ENCODE measurements at places on chromosomes 1 and 21. TPM values are rescaled to one million over a fixed set of nuclear protein-coding genes. Genes with fewer than 3 reads are reported as not detected.

PYHIN1 gene
- not detected for total RNA-seq

DNA sequence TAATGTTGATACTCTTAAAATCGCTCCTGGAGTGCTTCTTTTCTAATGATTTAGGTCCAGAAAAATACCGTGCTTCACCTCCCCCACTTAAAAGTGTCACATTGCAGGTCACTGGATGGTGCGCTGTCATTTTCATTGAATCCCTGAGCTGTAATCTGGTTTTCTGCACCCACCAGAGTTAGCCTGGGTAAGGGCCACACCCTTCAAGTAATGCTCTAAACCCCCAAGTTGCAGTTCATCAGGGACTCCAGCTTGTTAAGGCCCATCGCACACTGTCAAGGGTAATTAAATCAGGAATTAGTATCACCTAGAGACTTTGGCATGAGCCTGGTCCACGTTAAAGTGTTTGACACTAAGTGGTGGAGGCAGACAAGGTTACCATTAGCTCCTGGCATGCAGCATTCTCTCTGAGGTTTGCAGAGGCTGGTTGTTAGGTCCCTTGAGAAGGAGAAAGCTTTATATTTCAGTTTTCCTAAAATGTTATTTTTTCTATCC lies 34.0 kb downstream of the ASTN1 start:
- DNase-seq = no peak

DNA sequence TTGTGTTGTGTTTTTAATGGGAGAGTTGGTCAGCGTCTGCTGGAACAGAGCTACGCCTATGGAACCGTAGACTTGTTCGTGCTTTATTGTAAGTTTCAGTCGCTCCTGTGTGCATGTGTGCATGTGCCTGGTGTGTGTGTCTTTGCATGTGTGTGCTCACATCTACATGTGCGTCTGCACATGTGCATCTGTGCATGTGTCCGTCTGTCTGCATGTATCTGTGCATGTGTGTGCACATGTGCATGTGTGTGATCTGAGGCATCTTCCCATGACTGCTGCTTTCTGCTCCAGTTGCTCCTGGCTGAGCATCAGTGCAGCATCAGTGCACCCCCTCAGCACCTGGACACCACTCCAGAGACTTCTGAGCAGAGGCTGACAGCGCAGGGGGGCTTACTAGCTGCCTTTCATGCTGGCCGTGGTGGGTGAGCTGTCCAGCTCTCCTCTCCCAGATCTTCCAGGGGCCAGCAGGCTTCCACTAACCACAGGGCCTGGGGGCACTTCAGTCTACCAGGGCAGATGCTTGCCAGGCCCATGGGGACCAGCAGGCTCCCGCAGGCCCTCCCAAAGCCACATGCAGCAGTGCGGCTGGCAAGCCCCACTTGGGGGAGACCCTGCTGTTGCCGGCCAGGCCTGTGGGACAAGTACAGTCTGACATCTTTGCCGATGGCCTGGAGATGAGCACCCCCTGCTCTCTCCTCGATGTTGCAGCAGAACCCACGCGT lies 47.8 kb upstream of the PCBP3 start:
- no peak for DNase-seq

- DNase-seq = no peak
Measured at GRCh38 chr1:13799502-13800283, 99.7 kb downstream of the PRDM2 start.

TMEM54 gene
- 5.7 TPM for total RNA-seq

DNA sequence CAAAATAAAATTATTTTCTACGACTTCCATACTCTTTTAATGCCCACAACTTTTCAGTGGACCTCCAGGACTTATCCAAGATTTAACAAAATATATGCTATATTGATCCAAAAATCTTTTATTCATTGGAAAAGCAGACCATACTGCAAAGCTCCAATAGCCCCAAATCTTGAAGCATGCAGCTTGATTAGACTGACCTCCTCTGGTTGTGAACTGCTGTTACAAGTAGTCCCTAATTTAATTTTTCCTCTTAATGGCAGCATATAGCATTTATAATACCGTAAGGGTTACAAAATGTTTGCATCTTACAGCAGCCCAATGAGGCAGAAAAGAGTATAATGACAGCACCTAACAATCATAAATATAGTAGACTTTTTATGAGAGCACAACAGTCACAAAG lies 49.8 kb downstream of the TPR start:
- no peak for DNase-seq

DNA sequence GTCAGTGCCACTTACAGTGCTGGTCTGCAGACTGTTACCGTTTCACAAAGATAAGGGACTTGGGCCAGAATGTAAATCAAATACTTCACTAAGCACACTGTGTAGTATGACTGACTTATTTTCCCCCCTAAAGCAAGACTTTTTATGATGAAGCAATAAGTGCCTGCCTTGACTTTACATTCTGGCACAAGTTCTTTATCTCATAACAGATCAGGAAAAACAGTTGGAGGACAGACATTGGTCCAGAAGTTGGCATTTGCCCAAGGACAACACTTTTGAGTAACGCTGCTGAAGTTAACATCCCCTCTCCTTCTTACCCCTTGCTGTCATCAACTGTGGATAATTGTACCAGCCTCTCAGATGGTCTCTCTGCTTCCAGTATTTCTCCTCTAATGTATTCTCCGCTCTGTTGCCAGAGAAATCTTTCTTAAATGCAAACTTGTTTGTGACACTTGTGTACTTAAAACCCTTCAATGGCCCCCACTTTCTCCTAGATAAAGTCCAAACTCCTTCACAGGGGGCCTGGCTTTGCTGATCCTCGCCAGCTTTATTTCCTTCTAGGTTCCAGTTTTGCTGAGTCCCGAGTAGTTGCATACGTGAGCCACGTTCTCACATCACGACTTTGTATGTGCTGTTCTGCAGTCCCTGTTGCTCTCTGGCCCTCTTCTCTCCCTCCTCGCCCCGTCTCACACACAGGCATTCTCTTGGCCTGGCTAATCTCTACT lies 45.7 kb downstream of the S1PR1 start:
- no peak for DNase-seq

GRCh38 chr1:47545912-47546483 lies 108.2 kb downstream of the FOXD2 start:
- DNase-seq = no peak
